ENCODE measurements at places on chromosomes 5 and 9. TPM values are rescaled to one million over a fixed set of nuclear protein-coding genes. Genes with fewer than 3 reads are reported as not detected.
A peak's percentile ranks its signal among the peaks of the same experiment; 100 is the strongest.

- DNase-seq: no peak
Observed at GRCh38 chr9:120465685-120466407, 114.1 kb downstream of the CDK5RAP2 start.

DNA sequence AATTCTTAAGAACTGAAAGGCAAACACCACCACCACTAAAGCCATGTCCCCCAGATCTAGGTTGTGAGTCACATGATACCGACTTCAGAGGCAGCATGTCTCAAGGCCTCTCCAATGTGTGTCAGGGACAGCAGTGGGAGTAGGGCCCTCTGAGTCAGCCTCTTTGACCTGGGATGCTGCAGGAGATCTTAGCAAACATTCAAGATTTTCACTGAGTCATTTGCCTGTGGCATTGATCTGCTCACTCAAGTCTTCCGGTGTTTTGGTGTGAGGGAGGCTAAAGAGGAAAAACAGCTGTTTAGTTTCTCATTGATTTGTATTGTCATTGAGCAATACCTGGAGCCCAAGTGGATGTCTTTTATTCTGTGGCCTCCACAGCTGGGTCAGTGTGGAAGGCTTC, 36.1 kb downstream of the TMC1 start:
- peak; percentile 51 for DNase-seq

DNA sequence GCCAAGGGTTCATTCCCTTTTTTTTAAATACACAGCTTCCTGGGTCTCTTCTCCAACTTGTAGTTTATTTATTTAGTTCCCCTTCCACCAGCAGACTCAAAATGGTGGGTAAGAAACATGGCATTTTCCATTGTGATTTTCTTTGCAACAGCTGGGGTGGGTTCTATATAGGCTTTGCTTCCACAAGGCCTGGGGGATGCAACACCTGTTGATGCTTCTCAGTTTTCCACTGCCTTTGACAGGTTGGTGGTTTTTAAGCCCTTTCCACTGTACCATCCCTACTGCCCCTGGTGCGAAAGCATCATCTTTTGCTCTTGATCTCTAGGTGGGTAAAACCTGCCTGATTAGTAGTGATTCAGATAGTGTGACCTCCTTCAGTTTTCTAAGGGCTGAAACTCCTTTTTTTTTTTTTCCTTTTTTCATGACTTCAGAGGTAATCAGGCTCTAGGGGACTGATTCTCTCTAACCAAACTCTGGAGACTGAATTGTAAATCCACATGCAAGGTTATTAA, 8.5 kb downstream of the KDM3B start:
- no peak for DNase-seq

- DNase-seq: no peak
Observed at GRCh38 chr9:114256827-114257328, 66.0 kb upstream of the ORM1 start.

DNA sequence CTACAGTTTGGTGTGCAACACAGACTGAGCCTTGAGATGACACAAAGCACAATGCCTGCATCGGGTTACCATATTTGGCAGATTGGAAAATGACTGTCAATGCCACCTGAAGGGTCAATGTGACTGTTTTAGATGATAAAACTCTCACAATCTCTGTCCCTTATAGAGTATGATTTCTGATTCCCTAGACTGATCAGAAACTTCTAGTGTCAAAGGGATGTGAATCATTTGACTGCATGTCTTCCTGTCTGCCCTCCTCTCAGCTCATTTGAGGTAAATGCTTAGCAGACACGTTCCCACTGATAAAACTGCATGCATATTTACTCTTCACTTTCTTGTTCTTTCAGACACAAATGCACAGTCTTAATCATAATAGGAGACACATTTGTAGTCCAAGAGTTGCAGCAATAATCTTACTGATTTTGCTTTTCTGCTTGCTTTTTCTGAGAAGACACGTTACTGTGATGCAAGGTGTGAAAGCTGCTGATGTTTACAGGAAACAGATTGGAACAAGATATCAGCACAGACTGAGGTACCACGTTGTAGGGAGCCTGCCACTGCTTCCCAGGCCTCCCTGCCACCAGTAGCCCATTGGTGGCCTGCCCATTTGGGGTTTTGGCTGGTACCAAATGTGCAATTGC, 77.8 kb downstream of the GCNT4 start:
- DNase-seq: no peak

DNA sequence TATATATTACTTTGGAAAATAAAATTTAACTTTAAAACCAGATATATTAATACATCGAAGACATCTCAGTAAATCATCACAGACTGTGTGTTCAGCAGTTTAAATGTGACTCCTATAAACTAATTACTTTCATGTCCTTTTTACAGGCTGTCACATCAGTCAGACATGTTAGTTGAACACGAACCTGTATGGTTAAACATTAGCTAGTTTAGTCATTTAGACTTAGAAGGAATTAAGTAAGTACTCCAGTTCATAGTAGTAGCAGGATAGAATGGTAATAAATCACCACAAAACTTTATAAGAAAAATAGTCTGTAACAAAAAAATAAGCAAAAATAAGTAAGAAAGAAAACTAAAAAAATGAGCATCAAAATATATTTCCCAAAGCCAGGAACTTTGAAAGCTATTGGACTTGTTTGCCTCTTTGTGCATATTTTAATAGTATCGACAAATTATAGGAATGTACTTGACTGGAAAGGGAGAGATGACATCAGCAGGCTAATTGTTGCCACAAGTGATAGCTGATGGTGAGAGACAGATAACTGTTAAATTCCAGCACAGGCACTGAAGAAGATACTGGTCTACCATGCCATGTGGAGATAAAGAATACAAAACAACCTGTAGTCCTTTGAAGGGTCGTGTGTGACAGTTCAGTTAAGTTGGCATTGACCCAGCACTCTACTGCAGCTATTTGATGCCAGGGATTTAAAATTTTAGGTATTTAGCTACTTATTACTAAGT, 83.9 kb downstream of the RIC1 start:
- no peak for DNase-seq

DNA sequence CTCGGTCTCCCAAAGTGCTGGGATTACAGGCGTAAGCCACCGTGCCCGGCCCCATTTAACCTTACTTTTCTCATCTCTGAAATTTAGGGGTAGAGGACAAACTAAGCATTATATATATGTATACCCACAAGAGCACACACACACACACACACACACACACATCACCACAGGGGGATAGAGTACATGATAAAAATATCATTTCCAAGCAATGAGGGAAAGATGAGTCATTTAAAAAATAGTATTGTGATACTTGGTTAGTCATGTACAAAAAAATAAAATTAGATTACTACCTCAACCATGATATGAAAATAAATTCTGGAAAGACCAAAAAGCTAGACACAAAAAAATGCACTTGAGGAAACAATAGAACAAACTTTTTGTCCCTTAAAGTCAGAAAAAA, 67.2 kb downstream of the CDH18 start:
- DNase-seq: no peak

- no peak for DNase-seq
Observed at GRCh38 chr9:91824151-91824550, 125.9 kb downstream of the ROR2 start.

DNA sequence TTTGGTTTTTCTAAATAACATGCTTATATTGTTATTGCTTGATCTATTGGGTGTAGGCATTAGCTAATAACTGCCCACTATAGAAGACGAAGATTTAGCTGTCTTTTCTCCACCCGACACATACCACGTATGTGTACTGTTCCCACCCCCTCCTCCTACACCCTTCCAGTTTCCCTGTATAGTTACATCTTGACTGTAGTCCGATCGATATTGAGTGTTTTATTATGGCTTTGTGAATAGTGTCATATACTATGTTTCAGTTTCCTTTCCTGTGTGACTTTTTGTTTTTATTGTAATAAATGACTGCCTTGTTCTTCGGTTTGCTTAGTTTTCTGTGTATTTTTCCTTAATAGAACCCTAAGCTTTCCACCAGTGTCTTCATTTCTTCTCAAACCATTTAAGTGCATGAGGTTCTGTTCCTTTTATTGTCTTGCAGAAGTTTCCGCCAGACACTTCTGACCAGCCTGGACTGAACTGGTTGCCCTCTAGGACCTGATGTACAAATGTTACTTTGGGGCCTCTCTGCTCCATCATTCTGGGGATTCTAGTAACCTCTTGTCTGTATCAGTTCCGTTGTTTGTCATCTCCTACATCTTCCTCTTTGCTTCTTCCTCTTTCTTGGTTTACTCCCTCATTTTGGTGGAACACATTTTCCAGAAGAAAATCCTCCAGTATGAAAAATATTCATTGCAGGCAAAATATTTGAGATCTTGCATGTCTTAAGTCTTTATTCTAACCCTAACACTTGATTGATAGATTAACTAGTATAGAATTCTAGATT, 61.8 kb downstream of the PRKACG start:
- no peak for DNase-seq

- DNase-seq: no peak
Observed at GRCh38 chr9:131181091-131181681, 55.8 kb downstream of the NUP214 start.

- DNase-seq: no peak
Observed at GRCh38 chr5:132646583-132647266, 11.2 kb upstream of the IL13 start.

- no peak for DNase-seq
Observed at GRCh38 chr5:134018154-134018985, 13.6 kb upstream of the VDAC1 start.

DNA sequence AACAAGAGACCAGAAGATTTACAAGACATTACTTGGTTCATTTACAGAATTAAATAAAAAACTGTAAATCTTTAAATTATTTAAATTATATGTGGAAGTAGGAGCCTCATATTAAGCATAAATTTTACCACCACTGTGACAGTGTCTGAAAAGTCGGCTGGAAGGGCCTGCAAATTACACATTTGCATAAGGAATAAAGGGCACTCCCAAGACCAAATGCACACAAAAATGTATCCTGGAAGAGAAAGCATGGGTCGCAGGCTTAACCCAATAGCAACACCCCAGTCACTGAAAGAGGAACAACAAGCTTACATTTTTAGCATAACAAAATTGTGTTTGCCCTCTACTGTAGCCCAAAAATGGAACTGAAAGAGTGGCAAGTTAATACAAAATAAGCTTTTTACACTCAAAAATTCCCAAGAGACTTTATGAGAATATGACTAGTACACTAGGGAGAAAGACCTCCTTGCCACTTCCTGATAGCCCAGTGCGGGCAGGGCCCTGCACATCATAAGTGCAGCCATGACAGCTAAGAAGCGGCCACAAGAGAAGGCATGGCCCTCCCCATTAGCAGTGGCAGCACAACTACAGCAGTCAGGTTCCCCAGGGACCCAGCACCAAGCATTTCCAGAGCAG, 482.0 kb downstream of the DTWD2 start:
- no peak for DNase-seq

- DNase-seq: no peak
Observed at GRCh38 chr9:14275331-14275730, 38.6 kb downstream of the NFIB start.

DNA sequence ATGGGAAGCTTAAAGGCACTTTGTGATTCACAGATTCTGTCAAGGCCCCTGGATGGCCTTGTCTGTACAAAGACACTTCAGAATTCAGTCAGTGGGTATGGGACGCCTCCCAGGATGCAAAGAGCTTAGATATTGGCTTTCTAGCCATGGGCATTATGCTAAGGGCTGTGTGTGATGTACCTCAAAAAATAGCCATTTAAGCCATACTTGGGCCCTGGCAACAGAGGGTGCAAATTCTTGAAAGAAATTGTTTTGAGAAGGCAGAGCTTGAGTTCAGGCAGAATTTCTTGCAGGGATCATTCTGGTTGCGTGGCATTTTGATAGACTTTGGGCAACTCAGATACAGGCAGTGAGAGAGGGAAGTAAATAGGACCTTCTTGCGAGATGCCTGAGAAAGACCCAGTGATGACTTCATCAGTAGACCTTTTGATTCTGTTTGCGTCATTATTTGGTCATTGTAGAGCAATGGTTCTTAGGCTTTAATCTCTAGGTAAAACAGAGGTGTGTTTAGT, 3.9 kb downstream of the CYFIP2 start:
- peak; percentile 62 for DNase-seq

DNA sequence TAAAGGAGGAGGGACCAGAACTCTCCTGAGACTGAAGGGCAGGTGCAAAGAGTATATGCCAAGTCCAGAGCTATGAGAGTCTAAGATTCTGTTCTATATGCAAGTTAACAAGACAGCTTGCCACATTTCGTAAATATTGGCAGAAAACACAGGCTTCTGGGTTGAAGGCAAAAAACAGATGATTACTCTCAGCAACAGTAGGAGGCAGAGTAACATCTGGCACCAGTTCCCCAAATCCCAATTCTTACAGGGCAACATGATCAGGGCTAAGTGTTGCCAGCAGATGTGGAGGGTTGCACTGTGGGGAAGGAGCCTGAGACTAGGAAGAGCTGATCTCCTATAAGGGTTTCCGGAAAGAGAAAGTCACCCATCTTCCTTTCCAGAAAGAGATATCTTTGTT, 179.4 kb downstream of the PJA2 start:
- DNase-seq: no peak

- DNase-seq: no peak
Observed at GRCh38 chr9:107862323-107862722, 372.8 kb upstream of the KLF4 start.

GRCh38 chr5:115360046-115360685, 63.7 kb upstream of the CCDC112 start:
- DNase-seq: no peak

DNA sequence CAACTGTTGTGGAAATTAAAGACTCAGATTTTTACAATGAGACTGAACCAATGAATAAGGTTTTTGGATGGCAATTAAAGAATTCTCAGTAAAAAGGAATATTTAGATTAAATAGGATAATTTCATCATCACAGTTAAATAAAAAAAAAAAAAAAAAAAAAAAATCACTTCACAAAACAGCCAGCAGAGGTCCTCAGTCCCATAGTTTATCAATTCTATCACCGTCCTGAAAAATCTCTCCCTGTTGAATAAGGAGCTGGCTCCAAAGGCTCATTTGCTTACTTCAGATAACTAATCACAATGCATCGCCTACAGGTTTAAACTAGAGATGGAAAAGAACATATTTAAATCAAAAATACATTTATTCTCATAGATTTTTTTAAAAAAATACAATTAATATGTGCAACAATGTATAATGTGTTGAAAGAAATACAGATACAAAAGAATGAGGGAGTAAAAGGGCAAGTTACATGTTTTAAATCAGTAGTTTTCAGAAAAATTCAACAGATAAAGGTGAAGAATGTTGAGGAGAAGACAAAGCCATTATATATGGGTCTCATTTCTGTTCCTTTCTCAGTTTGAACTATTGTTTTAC, 175.8 kb upstream of the CHD1 start:
- no peak for DNase-seq

DNA sequence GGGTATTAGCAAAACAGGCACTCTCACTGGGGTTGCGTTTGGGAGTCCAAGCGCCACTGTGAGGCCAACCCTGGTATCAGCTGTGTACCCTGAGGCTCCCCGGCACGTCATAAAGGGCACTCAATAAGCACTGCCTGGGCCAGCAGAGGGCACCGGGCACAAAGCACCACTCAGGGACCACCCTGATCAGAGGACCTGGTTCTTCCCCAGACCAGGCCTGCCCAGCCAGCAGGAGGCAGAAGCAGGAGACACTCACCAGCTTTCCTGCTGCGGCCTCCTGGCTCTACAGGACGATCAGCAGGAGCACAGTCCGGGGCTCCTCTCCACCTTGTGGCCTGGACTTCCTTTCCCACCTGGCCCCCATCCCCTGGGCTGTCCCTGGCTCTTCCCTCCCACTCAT, 12.6 kb downstream of the MGAT1 start:
- no peak for DNase-seq

The ARID3C gene
- total RNA-seq: not detected

The LOX gene
- not detected for total RNA-seq

The GPR21 gene
- total RNA-seq: 0.37 TPM

The NSMF gene
- 35.8 TPM for total RNA-seq

The CATSPER3 gene
- total RNA-seq: 0.61 TPM

The TSLP gene
- 0.20 TPM for total RNA-seq

The ANKRA2 gene
- total RNA-seq: 20.7 TPM

The LURAP1L gene
- total RNA-seq: not detected

The MLANA gene
- total RNA-seq: not detected

The FBP1 gene
- 0.30 TPM for total RNA-seq
